Astrocyte of the hippocampus (primary cell): ENCODE measurements at places on chromosomes 7 and 10.

DNA sequence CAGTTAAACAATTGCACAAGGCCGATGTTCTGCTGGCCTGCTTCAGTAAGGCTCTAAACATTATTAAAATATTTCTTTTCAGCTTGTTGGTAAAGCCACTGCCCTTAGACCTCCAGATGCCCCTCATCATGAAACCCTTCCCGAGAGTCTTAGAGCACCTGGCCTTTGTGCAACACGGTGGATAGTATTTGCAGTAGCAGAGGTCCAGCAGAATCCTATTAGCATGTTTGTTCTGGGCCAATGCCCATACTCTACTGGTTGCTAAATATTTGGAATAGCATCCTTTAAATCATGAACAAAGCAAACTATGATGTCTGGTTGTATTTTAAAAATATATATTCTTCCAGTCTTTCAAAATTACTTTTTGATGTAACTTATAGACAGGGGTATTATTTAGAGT lies 584.6 kb downstream of the CNTNAP2 start:
- peak; percentile 27 for DNase-seq

- no peak for DNase-seq
Measured at GRCh38 chr10:30510932-30511700, 77.1 kb downstream of the MAP3K8 start.

DNA sequence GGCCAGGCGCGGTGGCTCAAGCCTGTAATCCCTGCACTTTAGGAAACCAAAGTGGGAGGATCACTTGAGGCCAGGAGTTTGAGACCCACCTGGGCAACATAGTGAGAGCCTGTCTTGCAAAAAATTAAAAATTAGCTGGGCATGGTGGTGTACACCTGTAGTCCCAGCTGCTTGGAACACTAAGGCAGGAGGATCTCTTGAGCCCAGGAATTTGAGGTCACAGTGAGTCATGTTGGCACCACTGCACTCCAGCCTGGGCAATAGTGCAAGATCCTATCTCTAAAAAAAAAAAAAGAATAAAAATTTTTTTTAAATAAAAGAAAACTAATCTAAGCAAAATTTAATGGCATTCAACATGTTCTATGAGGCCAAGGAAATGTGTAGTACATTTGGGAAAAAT lies 44.9 kb upstream of the UBN2 start:
- DNase-seq: no peak

GRCh38 chr7:1087952-1088920 lies at the start of gene GPER1:
Gene GPER1 (plus strand): TSS chr7:1088113. CDS start chr7:1091729, 3,616 bp downstream.
- DNase-seq: peak; percentile 76

GRCh38 chr10:36493516-36493880 lies 631.9 kb upstream of the ANKRD30A start:
- no peak for DNase-seq

- DNase-seq: no peak
Measured at GRCh38 chr10:46090258-46090812, 44.3 kb upstream of the MSMB start.

- no peak for DNase-seq
Measured at GRCh38 chr7:149819961-149820340, 18.2 kb upstream of the ZNF862 start.

GRCh38 chr7:121485467-121486243 lies 89.5 kb upstream of the FAM3C start:
- DNase-seq: peak; percentile 44

DNA sequence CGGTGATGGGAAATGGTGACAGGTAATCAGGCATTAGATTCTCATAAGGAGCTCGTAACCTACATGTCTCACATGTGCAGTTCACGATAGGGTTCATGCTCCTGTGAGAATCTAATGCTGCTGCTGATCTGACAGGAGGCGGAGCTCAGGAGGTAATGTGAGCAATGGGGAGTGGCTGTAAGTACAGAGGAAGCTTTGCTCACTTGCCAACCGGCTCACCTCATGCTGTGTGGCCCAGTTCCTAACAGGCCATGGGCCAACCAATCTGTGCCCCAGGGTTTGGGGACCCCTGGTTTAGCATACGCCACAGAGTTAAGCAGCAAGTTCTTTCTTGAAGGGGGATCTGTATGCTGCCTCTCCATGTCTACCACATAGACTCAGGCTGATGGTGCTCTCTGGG lies 133.1 kb downstream of the IQUB start:
- DNase-seq: no peak

GRCh38 chr7:48708635-48709034 lies 215.7 kb upstream of the CDC14C start:
- peak; percentile 29 for DNase-seq

DNA sequence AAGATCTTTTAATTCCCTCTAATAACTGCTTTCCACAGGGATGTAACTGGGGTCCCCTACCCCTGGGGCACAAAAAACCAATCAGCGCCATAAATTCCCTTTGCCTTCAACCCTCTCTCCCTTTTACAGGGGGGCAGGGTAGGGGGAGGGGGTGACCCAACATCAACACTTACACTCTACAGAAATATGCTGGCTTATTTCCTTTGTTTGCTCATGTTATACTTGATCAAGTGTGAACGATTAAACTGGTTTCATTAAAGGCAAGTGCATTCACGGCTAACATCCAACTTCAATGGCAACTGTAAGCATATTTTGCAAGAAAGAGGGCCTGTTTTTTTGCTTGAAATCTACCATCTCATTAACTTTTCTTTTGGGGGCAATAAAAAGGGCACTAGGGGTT lies 2.9 kb downstream of the CTBP2 start:
- DNase-seq: peak; percentile 47

GRCh38 chr7:42400211-42400772 lies 163.3 kb upstream of the GLI3 start:
- no peak for DNase-seq

GRCh38 chr7:18144166-18144565 lies 116.5 kb upstream of the PRPS1L1 start:
- no peak for DNase-seq

- no peak for DNase-seq
Measured at GRCh38 chr7:141287936-141288335, 214.1 kb downstream of the TMEM178B start.

GRCh38 chr10:15879058-15879457 lies 18.8 kb upstream of the MINDY3 start:
- DNase-seq: peak; percentile 51

GRCh38 chr10:29119374-29119773 lies 169.5 kb upstream of the LYZL1 start:
- DNase-seq: peak; percentile 19

- no peak for DNase-seq
Measured at GRCh38 chr7:16881844-16882243, at the start of gene AGR3. Gene AGR3 (minus strand): TSS chr7:16881983. CDS start chr7:16878618, 3,365 bp downstream.

- peak; percentile 41 for DNase-seq
Measured at GRCh38 chr10:98404571-98405359, 10.2 kb downstream of the PYROXD2 start.

DNA sequence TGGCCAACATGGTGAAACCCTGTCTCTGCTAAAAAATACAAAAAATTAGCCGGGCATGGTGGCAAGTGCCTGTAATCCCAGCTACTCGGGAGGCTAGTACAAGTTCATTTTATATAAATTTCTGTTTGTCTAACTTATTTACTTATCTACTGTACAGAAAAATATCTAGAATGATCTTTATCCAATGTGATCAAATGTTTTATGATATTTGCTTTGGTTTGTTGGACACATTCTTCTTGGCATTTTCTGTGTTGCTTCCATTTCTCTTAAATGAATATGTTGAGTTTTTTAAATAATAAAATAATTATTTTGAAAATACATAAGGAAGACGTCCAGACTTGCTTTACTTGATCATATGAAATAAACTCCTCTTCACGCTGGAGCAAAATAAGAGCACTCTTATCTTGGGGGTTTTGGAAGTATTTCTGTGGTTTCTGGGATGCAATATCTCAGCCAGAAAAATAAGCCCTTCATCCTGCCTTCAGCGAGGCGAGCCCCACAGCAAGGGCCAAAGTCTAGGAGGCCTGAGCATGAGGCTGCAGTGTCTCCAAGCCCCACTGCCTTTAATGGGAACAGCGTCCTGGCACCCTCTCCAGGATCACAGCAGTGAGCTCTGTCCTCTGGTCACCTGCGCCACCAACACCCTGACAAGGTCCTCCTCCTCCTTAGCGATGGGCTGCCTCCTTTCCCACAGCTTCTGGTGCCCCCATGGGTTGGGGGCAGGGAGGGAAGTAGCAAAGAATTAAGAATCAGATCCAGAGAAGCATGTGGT lies 480.2 kb downstream of the KCNMA1 start:
- DNase-seq: peak; percentile 70

DNA sequence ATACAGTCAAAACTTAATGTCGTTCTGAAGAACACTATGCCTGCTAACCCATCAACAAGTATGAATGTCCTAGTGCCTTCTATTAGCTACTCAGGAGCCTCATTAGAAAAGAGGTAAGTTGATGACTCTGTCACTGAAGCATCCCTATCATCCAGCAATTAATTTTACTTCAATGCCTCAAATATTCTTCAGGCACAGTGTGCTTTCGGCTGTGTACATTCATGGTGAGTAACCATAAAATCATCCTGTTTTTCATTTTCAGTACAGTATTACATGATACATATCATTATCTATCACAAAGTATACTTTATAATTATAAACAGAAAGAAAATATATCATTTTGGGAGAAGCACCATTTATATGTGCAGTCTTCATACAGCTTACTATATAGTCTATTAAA lies 495.5 kb upstream of the ZWINT start:
- DNase-seq: peak; percentile 9
